GM18507 (cell line): ENCODE measurements at places on chromosomes 2 and 18.

GRCh38 chr2:204180649-204181048, 244.1 kb downstream of the ICOS start:
- DNase-seq: no peak

DNA sequence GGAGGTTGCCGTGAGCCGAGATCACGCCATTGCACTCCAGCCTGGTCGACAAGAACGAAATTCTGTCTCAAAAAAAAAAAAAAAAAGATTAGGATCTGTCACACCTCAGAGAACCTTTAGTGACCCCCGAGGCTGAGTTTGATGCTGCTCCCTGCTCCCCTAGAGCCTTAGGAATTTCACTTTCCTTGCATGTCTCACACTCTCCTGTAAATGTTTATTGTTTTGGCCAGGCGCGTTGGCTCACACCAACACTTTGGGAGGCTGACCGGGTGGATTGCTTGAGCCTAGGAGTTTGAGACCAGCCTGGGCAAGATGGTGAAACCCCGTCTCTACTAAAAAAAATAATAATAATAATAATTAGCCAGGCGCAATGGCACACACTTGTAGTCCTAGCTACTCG, 31.5 kb downstream of the SRSF7 start:
- no peak for DNase-seq

DNA sequence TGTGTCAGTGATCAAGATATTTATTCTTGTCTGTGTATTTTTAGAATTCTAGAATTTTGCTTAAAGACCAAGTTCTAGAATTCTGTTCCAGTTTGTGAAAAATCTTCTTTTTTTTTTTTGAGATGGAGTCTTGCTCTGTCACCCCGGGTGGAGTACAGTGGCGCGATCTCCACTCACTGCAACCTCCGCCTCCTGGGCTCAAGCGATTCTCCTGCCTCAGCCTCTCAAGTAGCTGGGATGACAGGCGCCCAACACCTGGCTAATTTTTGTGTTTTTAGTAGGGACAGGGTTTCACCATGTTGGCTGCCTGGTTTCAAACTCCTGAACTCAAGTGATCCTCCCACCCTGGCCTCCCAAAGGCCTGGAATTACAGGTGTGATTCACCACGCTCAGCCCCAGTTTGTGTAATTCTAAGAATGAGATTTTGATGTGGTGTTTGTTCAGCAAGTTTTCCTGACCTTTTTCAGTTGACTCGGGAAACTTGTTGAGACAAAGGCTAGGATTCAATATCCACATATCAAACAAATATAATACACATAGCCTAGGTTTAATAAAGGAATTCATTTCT, 3.6 kb downstream of the EIF5B start:
- no peak for DNase-seq

DNA sequence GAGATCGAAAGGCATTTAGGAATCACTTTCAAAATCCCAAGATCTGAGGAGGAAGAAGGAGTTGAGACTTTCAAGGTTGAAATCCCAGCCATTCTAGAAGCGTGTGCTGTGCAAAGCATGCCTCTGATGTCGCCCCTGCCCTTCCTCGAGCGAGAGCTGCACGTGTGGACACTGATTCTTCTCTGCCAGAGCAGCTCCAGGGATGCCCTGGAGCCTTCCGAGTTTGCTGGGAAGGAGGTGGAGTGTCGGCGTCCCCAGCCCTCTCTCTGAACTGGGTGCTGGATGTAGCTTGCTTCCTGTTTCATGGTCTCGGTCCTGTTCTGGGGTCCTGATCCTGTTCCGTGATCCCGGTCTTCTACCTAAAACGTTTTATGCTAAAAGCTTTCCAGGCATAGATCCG, 76.1 kb downstream of the TWIST2 start:
- DNase-seq: no peak

DNA sequence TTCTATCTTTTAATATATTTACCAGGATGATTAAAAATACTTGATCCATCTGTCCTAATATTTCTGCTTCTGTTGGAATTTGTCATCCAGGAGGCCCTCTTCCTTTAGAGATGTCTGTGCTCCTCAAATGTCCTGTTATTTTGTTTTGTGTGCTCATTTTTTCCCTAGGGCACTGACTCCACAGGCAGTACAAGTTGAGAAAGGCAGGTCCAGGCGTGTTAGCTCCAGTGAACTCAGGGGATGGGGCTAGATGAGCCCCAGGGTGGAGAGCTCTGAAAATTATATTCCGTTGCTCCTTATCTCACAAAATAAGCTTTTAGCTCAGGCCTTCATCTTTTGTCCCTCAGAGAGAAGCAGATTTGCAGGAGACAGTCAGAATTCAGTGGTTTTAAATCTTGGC, 105.7 kb downstream of the SLC4A3 start:
- no peak for DNase-seq

DNA sequence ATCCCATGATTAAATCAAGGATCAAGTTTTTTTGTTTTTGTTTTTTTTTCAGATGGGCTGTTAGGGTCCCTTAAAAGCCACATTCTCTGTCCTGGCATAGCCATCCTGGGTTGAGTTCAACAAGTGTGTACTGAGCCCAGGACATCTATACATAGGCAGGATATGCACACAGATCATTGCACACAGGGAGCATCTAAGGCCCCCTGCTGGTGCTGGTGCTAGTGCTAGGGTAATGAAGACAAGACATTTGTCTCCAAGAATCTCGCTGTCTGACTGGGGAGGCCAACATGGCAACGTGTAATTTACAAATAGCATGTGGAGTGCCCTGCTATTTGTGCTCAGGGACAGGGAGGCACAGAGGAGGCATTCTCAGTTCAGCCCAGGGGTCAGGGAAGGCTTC, 124.5 kb downstream of the VAPA start:
- DNase-seq: no peak
